ENCODE measurements at places on chromosomes 12 and 14. TPM values are rescaled to one million over a fixed set of nuclear protein-coding genes. Genes with fewer than 3 reads are reported as not detected.

Gene ACVRL1
- total RNA-seq, result 47.9 TPM

Gene SLC5A8
- total RNA-seq, result 0.42 TPM

Gene PTPRR
- 2.7 TPM for total RNA-seq

Gene SMIM41
- 3.4 TPM for total RNA-seq

Gene FAM181A
- total RNA-seq, result not detected

Gene SLC15A5
- not detected for total RNA-seq

Gene C12orf60
- 3.6 TPM for total RNA-seq

Measured in urinary bladder (tissue), 4 donors.